Osteoblast (primary cell): ENCODE measurements at places on chromosomes 12 and 14. TPM values are rescaled to one million over a fixed set of nuclear protein-coding genes. Genes with fewer than 3 reads are reported as not detected.

PLEKHG7 gene
- total RNA-seq = not detected in 2 replicates

MARK3 gene
- total RNA-seq = 101 and 108 TPM in 2 replicates

CFAP251 gene
- 4.3 and 7.4 TPM in 2 replicates for total RNA-seq

SNX6 gene
- total RNA-seq = 177 and 204 TPM in 2 replicates

TTC9 gene
- 0.29 and 0.36 TPM in 2 replicates for total RNA-seq

KIF5A gene
- 0.29 and 0.36 TPM in 2 replicates for total RNA-seq

NELL2 gene
- total RNA-seq = not detected in 2 replicates

SLC25A47 gene
- total RNA-seq = not detected in 2 replicates

SMCO2 gene
- total RNA-seq = 0.72 and 0.88 TPM in 2 replicates

TMEM263 gene
- total RNA-seq = 125 and 130 TPM in 2 replicates

GPRC5A gene
- 2.7 and 4.7 TPM in 2 replicates for total RNA-seq

BCL11B gene
- total RNA-seq = 0.36 and 0.88 TPM in 2 replicates

SLC2A14 gene
- total RNA-seq = under 0.01 TPM in 1 of 2 replicates, not detected in the other

RD3L gene
- not detected in 2 replicates for total RNA-seq

FOXG1 gene
- total RNA-seq = under 0.01 TPM in 1 of 2 replicates, not detected in the other

DAO gene
- total RNA-seq = not detected in 2 replicates

CACNA2D4 gene
- total RNA-seq = 0.72 and 0.88 TPM in 2 replicates

RTN1 gene
- total RNA-seq = under 0.01 and 0.29 TPM in 2 replicates

KRT77 gene
- not detected in 2 replicates for total RNA-seq

ZDHHC22 gene
- not detected in 2 replicates for total RNA-seq

MYO1H gene
- total RNA-seq = 1.5 TPM in 1 of 2 replicates, not detected in the other

CEBPE gene
- not detected in 2 replicates for total RNA-seq

CMA1 gene
- not detected in 2 replicates for total RNA-seq

CACNA1C gene
- 19.2 and 22.4 TPM in 2 replicates for total RNA-seq

AGAP2 gene
- total RNA-seq = 0.29 and 0.72 TPM in 2 replicates

TROAP gene
- total RNA-seq = 2.5 and 3.5 TPM in 2 replicates

KCNA5 gene
- total RNA-seq = not detected in 2 replicates

GUCY2C gene
- not detected in 2 replicates for total RNA-seq

PTPRB gene
- total RNA-seq = 0.29 and 1.1 TPM in 2 replicates

ERP27 gene
- not detected in 2 replicates for total RNA-seq

ENDOU gene
- total RNA-seq = not detected in 2 replicates

GPR68 gene
- total RNA-seq = 8.0 and 8.5 TPM in 2 replicates

DIP2B gene
- total RNA-seq = 28.2 and 29.8 TPM in 2 replicates

FOXN4 gene
- not detected in 2 replicates for total RNA-seq

CLEC1A gene
- under 0.01 TPM in 1 of 2 replicates, not detected in the other for total RNA-seq

STAC3 gene
- total RNA-seq = 0.36 and 0.59 TPM in 2 replicates

SLC7A7 gene
- 4.3 and 4.7 TPM in 2 replicates for total RNA-seq

IGF1 gene
- 0.72 and 0.88 TPM in 2 replicates for total RNA-seq

NUDT4 gene
- 138 and 145 TPM in 2 replicates for total RNA-seq

HELB gene
- 2.2 and 3.2 TPM in 2 replicates for total RNA-seq

NKX2-1 gene
- total RNA-seq = not detected in 2 replicates

SRGAP1 gene
- total RNA-seq = 24.8 and 26.1 TPM in 2 replicates

SLC25A3 gene
- total RNA-seq = 682 and 771 TPM in 2 replicates

PIP4P1 gene
- 41.0 and 46.3 TPM in 2 replicates for total RNA-seq

ADCY6 gene
- 30.8 and 33.0 TPM in 2 replicates for total RNA-seq

CHD8 gene
- total RNA-seq = 55.4 and 66.3 TPM in 2 replicates

SLCO1B3 gene
- total RNA-seq = not detected in 2 replicates

COL2A1 gene
- under 0.01 TPM in 2 replicates for total RNA-seq

CNTN1 gene
- total RNA-seq = 0.29 and 0.36 TPM in 2 replicates

LPAR5 gene
- total RNA-seq = under 0.01 TPM in 1 of 2 replicates, not detected in the other

SCN8A gene
- total RNA-seq = 24.5 and 26.4 TPM in 2 replicates

MYO1A gene
- under 0.01 TPM in 1 of 2 replicates, not detected in the other for total RNA-seq
